ENCODE measurements at places on chromosomes 2 and 18.

- no peak for DNase-seq
These were observed 79.8 kb downstream of the ASB1 start for GRCh38 chr2:238506371-238507068.

- DNase-seq = no peak
These were observed 1109.7 kb downstream of the SOCS6 start for GRCh38 chr18:71398531-71398930.

GRCh38 chr2:10504994-10505820 is 57.1 kb upstream of the ODC1 start:
- DNase-seq = no peak

- DNase-seq = no peak
These were observed 27.1 kb upstream of the SCYGR1 start for GRCh38 chr2:227414846-227415245.

GRCh38 chr2:134715932-134716643 is 2.7 kb downstream of the TMEM163 start:
- no peak for DNase-seq

DNA sequence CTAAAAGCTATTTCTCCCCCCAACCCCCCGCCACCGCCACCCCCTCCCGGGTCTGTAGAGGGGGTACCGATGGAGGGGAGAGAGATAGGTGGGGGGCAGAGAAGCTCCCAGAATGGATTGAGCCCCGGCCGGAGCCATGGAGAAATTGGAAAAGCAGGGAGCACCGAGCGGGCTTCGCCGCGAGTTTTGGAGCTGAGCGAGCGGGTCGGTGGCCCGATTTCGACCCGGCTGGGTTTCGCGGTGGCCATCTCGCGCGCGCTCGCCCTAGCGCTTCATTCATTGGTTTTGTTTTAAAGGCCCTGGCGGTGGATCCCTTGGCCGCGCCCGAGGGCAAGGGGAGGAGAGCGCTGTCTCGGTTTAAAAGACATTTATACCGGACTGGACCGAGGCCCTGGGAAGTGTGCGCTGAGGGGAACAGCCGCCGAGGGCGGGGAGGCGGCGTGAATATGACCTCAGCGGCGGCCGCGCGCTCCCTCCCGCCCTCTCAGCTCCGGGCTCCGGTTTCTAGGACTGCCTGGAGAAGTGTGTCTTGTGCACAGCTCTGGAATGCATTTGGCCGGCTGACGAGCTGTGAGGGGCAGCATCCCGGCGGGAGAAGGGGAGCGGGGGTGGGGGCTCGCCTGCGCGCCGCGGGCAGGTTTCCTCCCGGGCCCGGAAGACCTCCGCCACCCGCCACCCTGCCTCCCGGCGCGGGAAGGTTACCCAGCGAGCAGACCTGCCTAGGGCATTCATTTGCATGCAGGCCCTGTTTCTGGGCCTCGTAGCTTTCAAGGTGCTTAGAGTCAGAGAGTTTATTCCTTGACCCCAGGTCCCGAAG is 1.7 kb upstream of the SMAD7 start:
- DNase-seq = peak; percentile 93

- DNase-seq = no peak
These were observed 991.5 kb upstream of the FANCL start for GRCh38 chr2:59232394-59233165.

- DNase-seq = no peak
These were observed 17.7 kb downstream of the TANK start for GRCh38 chr2:161177969-161178368.

- no peak for DNase-seq
These were observed 637.5 kb downstream of the DSC3 start for GRCh38 chr18:30405038-30405437.

DNA sequence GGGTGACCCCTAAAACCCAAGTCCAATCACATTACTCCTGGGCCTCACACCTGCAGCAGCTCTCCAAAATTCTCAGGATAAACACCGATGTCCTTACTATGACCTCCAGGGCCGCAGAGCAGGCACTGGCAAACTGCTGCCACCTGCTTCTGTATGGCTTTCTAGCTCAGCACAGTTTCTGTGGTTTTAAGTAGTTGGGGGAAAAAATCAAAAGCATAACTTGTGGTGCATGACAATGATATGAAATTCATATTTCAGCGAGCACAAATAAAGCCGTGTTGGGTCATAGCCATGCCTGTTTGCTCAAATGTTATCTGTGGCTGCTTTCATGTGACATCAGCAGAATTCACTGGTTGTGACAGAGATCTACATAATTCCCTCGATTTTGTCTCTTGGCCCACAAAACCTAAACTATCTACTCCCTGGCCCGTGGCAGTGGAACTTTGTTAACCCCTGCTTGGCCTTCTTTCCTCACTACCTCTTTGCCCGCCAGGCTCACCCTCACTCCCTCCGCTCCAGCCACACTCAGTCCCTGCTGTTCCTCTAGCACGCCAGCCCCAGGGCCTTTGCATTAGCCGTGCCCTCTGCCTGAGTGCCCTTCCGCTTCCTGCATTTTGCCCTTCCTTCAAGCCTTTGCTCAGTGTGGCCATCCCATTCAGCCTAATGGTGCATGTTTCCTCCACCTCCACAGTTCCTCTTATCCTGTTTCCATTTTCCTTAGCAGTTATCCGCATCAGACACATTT is 108.3 kb downstream of the AGAP1 start:
- no peak for DNase-seq

DNA sequence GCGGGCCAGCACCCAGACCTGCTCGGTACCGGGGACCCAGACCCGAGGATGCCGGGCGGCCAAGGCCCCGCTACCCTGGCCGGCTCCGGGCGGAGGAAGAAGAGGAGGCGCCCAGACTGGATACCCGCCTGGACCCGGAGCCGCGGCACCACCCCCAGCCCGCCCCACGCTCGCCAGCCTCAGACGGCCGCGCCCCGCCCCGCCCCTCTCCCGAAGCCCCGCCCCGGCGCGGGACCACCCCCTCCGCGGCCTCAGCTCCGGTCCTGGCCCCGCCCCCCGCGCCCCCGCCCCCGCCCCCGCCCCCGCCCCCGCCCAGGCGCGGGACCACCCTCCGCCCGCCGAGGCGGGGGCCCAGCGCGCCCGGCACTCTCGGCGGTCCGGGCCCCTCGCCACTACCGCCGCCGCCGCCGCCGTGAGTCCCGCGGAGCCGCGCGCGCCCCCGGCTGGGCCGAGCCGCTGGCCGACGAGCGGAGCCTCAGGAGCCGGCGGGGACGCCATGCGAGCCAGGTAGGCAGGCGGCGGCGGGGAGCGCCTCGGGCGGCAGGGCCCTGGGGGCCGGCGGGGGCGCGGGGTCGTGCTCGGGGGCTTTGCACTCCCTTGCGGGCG is at the start of gene SH3BP4:
Gene SH3BP4, plus strand, starts transcription at position 354 of the 606 bp plus-strand sequence. CDS start 82,986 bp downstream, outside the sequence.
- peak; percentile 92 for DNase-seq

GRCh38 chr2:153871231-153872221 is at the start of gene GALNT13:
GALNT13 (plus strand) TSS chr2:153871922.
- DNase-seq = peak; percentile 77

GRCh38 chr2:232793271-232793670 is 16.9 kb upstream of the KCNJ13 start:
- DNase-seq = no peak

GRCh38 chr2:142875652-142876051 is 1.8 kb upstream of the KYNU start:
- no peak for DNase-seq

DNA sequence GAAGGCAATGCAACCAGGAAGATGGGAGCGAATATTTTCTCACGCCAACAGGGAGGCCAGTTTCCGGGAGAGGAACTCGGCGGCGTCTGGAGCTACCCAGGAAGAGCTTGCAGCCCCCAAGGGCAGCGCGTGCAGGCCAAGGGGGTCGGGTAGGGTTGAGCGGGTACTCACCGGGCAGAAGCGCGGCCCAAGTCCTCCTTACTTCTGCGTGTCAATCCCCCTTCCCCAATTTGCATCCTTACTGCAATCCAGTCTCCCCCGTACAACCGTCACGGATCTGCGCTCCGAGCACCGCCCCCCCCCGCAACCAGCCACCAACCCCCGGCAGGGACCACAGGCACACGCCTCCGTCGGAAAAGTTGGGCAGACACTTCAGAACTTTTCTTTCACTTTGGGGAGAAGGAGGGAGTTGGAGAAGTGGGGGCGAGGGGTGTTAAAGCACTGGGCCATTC is 1.3 kb downstream of the ATP8B1 start:
- no peak for DNase-seq

GRCh38 chr2:144643537-144644336 is 123.8 kb upstream of the ZEB2 start:
- DNase-seq = no peak

DNA sequence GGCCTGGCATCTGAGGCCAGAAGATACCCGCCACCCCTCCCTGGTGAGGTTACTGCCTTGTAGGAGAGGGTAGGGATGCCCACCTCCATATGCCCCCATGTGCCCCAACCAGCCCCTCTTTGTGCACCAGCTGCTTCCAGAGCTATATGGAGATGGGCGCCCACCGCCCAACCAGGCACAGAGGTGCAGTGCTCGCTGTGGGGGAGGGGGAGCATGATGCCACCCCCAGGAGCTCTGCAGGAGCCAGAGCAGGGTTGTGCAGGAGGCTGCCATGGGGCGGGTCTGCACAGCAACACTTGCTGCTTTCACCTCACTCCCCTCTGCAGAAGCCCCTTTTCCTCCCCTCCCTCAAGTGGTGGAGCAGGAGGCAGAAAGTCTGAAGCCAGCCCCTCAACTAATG is 174.6 kb downstream of the SMAD7 start:
- DNase-seq = no peak

DNA sequence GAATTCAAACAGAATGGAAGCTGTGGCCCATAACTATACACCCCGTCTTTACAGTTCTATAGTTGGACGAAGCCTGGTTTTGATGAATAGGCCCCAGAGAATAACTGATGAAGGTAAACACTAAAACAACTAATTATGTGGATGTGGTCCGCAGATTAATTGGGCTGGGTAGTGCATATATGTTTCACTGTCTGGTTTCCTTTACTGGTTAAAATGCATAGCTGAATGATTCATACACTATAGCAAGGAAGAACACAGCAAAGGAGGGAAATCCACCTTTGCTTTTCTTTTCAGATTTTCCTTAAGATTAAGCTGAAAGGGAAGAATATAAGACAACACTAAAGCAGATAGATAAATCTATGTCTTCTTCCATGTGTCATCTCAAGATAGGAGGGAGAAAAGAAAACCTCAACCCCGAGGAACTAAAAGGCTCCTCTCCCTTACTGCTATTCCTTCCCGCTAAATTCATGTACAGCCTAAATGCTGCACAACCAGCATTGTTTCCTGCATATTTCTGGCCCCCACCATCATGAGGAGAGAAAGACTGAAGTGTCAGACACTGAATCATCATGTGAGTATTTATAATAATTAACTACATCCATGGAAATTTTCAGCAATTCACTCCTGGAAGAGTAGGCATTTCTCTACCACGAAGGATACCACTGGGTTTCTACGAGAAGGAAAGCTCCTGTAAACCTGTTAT is 297.1 kb upstream of the CCDC68 start:
- no peak for DNase-seq

GRCh38 chr2:156329031-156329926 is 3.2 kb downstream of the NR4A2 start:
- no peak for DNase-seq

- no peak for DNase-seq
These were observed 59.3 kb upstream of the ACVR1 start for GRCh38 chr2:157935378-157935906.

- no peak for DNase-seq
These were observed 23.8 kb upstream of the ODC1 start for GRCh38 chr2:10471955-10472354.

GRCh38 chr18:68784071-68784470 is 13.8 kb upstream of the CCDC102B start:
- DNase-seq = no peak

DNA sequence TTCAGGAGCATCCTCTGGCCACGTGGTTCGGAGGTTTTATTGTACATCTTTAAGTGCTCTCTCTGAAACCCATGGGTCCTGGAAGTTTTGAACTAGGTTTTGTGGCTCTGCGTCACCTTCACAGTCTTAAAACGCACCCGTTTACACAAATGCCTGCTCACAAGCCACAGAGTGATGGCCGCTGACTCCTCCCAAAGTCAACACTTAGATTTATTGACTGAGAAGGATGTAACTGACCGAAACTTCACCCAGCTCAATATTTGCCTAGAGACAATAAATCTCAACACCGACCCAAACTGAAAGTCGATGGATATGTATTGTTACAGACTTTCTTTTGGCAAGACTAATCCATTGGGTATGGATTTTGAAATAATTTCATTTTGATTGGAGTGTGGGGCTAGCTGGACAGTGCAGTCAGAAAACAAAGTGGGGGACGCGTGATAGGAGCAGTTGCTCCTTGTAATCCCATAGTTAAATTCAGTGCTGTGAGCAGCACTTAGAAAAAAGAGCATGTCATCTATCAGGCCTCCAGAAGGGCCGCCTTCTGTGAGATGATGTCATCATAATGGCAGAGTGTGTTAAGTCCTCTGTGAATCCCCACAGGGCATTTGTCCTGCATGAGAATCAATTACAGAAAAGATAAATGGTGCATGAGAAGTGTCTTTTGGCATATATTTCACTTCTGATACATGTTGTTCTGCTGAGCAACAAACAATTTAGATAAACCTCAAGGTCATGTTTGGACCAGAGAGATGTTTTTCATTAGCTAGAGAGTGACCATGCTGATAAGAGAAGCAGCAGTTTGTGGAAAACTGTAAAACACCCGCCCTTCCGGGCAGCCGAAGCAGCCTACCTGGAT is 183.7 kb downstream of the INO80D start:
- DNase-seq = peak; percentile 35

GRCh38 chr2:234488913-234489451 is 7.9 kb downstream of the ARL4C start:
- DNase-seq = no peak

DNA sequence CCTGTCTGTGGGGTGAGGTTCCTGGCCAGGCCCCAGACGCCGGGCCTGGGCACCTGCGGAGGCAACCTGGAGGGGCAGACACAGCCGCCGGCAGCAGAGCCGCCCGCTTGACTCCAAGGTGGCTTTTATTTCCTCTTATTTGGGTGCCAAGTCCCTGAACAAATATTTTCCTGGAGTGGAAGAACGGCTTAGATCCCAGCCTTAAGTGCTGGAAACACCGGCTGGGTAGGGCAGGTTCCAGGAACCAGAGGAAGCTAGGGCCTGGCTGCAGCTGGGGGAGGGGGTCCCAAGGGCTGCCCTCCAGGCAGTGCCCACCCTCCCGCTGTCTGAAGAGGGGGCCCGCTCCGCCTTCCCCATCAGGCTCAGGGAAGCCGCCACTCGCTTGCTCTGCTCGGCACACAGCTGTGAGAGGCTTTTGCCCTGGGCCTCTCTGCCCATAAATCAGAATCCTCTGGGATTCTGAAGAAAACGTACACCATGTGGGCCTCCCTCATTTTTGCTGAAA is 28.2 kb downstream of the SDC1 start:
- peak; percentile 75 for DNase-seq

GRCh38 chr18:65527879-65528633 is 222.8 kb upstream of the CDH7 start:
- no peak for DNase-seq

- DNase-seq = no peak
These were observed 60.2 kb downstream of the PRPF40A start for GRCh38 chr2:152657043-152657442.

GRCh38 chr18:73839441-73839840 is 308.2 kb downstream of the FBXO15 start:
- no peak for DNase-seq

- no peak for DNase-seq
These were observed 27.2 kb upstream of the BBS5 start for GRCh38 chr2:169452080-169452479.
